ENCODE measurements at places on chromosomes 4 and X.

- DNase-seq: no peak
Measured at GRCh38 chr4:7827566-7827965, 112.1 kb downstream of the AFAP1 start.

GRCh38 chr4:102935716-102936115 lies 66.9 kb downstream of the CISD2 start:
- DNase-seq: no peak

GRCh38 chr4:184167576-184167975 lies 50.1 kb downstream of the ENPP6 start:
- DNase-seq: peak; percentile 89

GRCh38 chr4:5750052-5750945 lies 39.3 kb downstream of the EVC start:
- DNase-seq: no peak

DNA sequence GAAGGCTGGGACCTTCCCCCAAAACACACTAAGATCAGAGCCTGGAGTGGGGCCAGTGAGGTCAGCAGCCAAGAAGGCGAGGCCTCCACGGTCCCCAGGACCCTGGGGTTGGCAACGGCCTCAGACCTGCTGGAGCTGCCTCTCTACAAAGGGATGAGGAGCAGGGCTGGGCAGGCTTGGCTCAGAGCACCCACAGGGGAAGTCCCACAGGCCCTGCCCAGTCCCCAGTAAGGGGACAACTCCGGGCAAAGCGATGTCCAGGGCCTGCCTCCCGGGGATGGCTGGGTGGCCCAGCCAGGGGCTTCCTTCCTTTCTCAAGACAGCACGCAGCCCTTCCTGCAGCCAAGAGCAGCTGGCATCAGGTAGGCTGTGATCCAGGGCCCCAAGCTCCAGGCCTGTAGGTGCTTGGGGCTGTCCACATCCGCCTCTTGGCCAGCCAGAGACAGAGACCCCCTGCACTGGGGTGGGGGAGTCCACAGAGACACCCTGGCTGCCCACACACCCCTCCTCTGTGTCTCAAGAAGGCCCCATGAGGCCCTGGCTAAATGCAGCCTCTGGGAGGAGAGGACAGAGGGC lies 5.7 kb downstream of the MXD4 start:
- DNase-seq: no peak

- DNase-seq: no peak
Measured at GRCh38 chrX:153516073-153516472, 1.4 kb upstream of the ATP2B3 start.

GRCh38 chrX:69991685-69992084 lies 58.1 kb downstream of the AWAT2 start:
- no peak for DNase-seq

Measured in H9 (cell line).